ENCODE measurements at places on chromosomes 3 and 15. TPM values are rescaled to one million over a fixed set of nuclear protein-coding genes. Genes with fewer than 3 reads are reported as not detected.

Gene TUSC7
- not detected for total RNA-seq

Gene GNL3
- total RNA-seq = 113 TPM

Gene FANCD2OS
- total RNA-seq = not detected

Gene RASL12
- 5.8 TPM for total RNA-seq

Gene MYO5A
- total RNA-seq = 34.3 TPM

DNA sequence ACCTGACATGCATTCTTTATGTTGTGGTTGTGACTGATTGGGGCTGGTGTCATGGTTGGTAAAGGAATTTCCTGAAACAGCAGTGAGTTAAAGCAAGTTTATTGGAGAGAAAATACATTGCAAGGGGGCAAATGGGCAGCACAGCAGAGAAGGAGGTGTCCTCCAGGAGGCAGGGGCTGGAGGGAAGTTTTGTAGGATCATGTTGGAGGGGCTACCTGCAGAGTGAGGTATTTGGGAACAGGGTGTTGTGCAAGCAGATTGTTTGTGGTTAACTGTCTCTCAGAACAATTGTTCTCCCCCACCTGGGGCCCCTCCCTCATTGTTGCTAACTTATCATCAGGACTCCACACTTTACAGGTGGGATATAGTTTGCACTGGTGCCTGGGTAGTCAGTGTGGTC is 196.0 kb downstream of the NSUN3 start:
- no peaks in the 10 kb centered on the region for H3K27me3 ChIP-seq
- no peaks in the 10 kb centered on the region for H3K36me3 ChIP-seq
- no peaks in the 10 kb centered on the region for H3K4me1 ChIP-seq

DNA sequence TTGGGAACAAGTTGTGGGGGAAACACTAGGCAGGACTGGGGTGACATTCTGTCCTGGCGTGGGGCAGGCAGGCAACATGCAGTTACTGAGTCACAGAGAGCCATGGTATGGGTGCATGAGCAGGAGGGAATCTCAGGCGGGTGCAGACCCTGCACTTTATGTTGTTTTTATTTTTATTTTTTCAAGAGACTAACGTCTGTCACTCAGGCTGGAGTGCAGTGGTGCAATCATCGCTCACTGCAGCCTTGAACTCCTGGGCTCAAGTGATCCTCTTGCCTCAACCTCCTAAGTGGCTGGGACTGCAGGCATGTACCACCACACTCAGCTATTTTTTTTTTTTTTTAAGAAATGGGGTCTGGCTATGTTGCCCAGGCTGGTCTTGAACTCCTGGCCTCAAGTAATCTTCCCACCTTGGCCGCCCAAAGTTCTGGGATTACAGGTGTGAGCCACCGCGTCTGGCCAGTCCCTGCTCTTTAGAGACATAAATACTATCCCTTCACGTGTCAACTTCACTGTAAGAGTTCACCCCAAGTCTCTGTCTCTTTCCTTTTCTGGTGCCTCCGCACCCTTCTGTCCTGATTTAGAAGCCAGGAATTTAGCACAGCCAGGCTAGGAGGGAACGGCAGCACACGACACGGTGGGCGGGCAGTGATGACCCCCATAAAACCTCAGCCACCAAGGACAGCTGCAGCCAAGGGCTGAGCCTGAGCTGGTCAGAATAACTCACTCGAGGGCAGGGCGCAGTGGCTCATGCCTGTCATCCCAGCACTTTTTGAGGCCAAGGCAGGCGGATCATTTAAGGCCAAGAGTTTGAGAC is 72.8 kb upstream of the IQSEC1 start:
- H3K27ac ChIP-seq = no peak overlapping the region
- no peaks in the 10 kb centered on the region for H3K36me3 ChIP-seq
- no peak overlapping the region for H3K4me3 ChIP-seq
- no peaks in the 10 kb centered on the region for H3K27me3 ChIP-seq

DNA sequence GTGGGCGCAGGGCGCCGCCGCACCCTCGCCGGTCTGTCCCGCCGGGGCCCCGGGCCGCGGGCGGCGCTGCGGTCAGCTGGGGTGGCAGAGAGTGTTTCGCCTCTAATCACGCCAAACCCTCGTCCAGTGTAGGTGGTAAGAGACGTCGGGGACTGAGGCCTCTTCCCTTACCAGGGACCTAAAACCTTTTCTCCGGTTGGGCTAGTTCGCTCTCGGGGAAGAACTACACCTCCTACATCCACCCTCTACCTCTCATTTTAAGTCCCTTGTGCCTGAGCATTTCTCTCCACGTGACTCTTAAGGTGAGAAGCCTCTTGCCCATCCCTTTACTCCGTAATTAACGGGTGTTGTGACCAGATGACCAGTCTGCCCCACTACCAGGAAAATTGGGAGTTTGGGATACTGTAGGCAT is 520 bp downstream of the TMEM42 start:
- H3K4me1 ChIP-seq = peaks cover 7% of the 10 kb centered on the region
- no peaks in the 10 kb centered on the region for H3K27me3 ChIP-seq
- no peak overlapping the region for H3K27ac ChIP-seq

DNA sequence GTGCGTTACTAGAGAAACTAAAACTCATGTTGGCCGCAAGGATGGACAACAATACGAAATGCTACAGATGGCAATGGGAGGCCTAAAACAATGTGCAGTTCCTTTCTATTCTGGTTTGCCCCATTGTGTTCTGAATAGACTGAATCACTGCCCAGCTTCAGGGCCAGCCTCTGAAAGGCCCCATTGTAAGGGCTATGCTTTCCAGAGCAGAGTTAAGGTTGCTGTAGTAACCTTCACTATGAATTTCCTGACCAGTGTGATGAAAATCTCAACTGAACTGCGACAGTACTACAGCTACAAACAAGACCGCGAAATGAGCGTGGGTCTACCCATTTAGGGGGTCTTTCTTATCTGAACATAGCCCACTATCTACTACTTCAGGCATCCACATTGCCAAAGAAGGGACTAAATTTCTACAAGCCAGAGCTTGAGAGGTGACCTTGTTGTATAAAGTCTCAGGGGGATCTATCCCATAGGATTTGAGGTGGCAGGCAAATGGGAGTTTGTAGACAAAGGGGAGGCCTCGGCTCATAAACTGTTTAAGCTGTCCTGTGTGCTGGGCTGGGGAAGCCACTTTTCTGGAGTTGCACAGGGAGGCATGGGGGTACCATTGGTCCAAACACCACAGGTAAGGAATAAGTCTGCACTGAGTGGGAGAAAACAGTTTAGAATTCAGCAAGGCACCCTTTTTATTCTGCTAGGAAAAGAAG is 80.1 kb downstream of the MYO1E start:
- no peaks in the 10 kb centered on the region for H3K27me3 ChIP-seq
- H3K4me3 ChIP-seq = no peak overlapping the region
- no peak overlapping the region for H3K27ac ChIP-seq
- no peaks in the 10 kb centered on the region for H3K36me3 ChIP-seq

- H3K27me3 ChIP-seq = no peaks in the 10 kb centered on the region
- no peak overlapping the region for H3K27ac ChIP-seq
- DNase-seq = no peak
- H3K4me1 ChIP-seq = peaks cover 4% of the 10 kb centered on the region
Measured at GRCh38 chr3:182399978-182400737, 393.1 kb upstream of the ATP11B start.

DNA sequence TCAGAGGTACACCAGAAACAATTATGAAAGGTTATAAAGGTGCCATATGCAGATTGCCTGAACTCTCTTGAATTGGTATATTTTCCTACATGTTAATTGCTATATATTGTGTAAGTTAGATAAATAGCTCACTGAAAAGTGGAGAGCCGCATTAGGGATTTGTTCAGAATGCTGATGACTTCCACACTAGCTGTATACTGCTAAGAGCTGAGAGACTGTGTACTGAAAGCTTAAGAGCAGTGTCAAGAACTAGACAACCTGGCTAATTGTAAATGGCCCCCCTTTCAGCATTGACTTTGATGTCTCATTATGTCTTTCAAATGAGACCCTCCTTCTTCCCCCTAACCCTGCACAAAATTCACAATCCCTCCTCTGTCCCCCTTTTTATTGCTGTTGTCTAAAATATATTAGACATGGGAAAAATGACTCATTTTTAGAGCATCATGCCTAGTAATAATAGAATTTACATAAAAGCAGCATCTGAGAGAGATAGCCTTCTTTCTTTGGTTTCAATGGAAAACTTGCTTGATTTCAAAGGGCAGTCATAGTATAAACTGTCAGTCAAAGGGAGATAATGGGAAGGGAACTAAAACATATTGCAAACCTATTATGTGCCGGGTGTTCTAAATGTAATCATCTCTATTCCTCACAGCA is 34.7 kb upstream of the GREM1 start:
- no peaks in the 10 kb centered on the region for H3K36me3 ChIP-seq
- H3K27ac ChIP-seq = no peak overlapping the region
- no peak for DNase-seq
- H3K27me3 ChIP-seq = no peaks in the 10 kb centered on the region
- no peak overlapping the region for H3K4me3 ChIP-seq
- H3K4me1 ChIP-seq = no peaks in the 10 kb centered on the region

- no peak overlapping the region for H3K27ac ChIP-seq
- no peaks in the 10 kb centered on the region for H3K27me3 ChIP-seq
- no peak overlapping the region for H3K4me3 ChIP-seq
- H3K36me3 ChIP-seq = no peaks in the 10 kb centered on the region
Measured at GRCh38 chr3:127419182-127419581, 131.3 kb upstream of the PRR20G start.

GRCh38 chr3:144553301-144553700 is 581.7 kb downstream of the DIPK2A start:
- H3K27me3 ChIP-seq = no peaks in the 10 kb centered on the region
- H3K4me3 ChIP-seq = no peak overlapping the region
- H3K36me3 ChIP-seq = no peaks in the 10 kb centered on the region
- no peak overlapping the region for H3K27ac ChIP-seq
- peaks cover 35% of the 10 kb centered on the region for H3K4me1 ChIP-seq

- no peak overlapping the region for H3K4me3 ChIP-seq
- H3K36me3 ChIP-seq = peaks cover 15% of the 10 kb centered on the region
- no peaks in the 10 kb centered on the region for H3K27me3 ChIP-seq
- no peak overlapping the region for H3K27ac ChIP-seq
Measured at GRCh38 chr15:43429687-43430086, 58.8 kb downstream of the TUBGCP4 start.

Measured in neural progenitor cell (in vitro differentiated cells).